ENCODE measurements at places on chromosomes 5 and 9.

- DNase-seq, result no peak
Observed at GRCh38 chr5:155268770-155269425, 255.3 kb downstream of the KIF4B start.

DNA sequence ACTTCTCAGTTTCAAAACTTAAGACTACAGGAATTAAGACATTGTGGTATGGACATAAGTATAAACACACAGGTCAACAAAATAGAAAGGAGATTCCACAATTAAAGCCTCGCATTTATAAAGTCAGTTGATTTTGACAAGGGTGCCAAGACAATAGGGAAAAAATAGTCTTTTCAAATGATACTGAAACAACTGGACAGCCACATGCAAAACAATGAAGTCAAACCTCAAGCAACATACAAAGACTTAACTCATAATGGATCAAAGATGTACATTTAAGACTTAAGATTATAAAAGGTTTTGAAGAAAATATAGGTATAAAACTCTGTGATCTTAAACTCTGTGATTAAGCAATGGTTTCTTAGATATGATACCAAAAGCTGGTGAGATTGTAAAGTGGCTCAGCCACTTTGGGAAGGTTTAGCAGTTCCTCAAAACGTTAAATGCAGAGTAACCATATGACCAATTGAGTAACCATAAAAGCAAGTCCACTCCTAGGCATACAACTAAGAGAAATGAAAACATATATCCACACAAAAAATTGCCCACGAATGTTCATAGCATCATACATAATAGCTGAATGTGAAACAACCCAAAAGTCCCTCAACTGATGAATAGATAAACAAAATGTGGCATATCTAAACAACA, 22.0 kb downstream of the HINT1 start:
- DNase-seq, result no peak

- DNase-seq, result no peak
Observed at GRCh38 chr5:67774267-67774552, 441.3 kb upstream of the PIK3R1 start.

- no peak for DNase-seq
Observed at GRCh38 chr9:13719446-13719845, 440.0 kb upstream of the MPDZ start.

- DNase-seq, result no peak
Observed at GRCh38 chr5:133347039-133347438, 265.3 kb downstream of the FSTL4 start.

- peak; percentile 33 for DNase-seq
Observed at GRCh38 chr9:34654323-34655051, 2.5 kb downstream of the IL11RA start.

- no peak for DNase-seq
Observed at GRCh38 chr5:113663879-113664541, 150.5 kb downstream of the YTHDC2 start.

DNA sequence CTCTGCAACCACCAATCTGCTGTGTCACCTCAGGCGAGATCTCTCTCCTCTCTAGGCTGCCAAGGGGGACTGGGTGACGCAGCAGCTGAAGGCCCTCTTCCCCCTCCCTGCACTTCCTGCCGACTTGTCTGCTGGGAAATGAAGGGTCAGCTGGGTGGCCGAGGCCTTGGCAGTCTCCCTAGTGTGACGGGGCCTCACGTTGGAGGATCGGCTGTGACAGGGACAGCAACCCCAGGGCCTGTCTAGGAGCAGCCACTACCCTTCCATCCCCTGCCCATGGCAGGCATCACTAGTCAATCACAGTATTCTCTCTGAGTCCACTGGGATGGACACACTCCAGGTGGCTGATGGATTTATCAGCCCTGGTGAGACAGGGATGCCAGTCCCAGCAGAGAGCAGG, 107.3 kb upstream of the SARDH start:
- no peak for DNase-seq

DNA sequence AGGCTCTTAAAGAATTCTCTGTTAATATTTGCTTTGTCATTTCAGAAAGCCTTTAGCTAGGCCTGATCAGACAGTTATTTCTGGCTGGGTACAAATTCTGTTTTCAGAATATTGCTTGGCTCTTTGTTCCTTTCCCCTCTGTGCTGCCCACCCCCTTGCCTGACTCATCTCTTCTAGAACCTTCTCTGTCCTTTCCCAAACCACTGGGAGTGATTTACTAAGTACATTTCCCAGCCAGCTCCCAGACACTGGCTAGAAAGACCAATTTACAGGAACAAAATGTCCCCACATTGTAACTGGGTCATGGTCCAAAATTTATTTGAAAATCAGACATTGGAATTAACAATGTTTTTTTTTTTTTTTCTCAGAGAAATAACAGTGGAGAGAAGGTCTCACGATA, 133.1 kb upstream of the MAP1B start:
- DNase-seq, result no peak

DNA sequence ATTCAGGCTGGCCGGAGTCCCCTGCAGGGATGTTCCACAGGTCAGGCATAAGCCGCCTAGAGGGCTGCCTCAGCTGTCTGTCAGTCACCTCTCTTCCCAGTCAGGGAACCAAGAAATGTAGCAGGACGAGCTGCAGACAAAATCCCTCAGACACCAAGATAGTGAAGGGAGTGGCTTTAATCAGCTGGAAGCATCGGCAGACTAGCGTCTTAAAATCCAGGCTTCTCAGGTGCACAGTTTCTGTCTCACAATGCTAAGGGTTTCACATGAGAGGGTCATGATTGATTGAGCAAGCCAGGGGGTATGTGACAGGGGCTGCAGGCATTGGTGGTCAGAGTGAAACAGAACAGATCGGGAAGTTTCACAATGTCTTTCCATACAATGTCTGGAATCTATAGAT, 247.2 kb downstream of the CDH10 start:
- DNase-seq, result no peak

GRCh38 chr5:15943487-15943886, 236.1 kb downstream of the MARCHF11 start:
- DNase-seq, result no peak

DNA sequence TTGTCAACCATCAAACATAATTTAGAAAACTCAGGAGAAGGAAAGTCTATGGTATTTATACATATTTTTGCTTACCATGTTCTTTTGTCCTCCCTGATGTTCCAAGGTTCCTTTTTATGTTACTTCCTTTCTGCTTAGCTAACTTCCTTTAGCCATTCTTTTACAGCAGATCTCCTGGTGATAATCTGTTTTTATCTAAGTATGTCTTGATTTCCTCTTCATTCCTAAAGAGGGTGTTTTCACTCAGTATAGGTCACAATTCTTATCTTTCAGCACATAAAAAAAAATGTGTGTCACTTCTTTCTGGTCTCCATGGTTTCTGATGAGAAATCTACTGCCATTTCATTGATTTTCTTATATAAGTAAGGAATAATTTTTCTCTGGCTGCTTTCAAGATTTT, 384.4 kb upstream of the PDE4D start:
- no peak for DNase-seq

GRCh38 chr5:14242871-14243383, 99.8 kb downstream of the TRIO start:
- DNase-seq, result no peak

DNA sequence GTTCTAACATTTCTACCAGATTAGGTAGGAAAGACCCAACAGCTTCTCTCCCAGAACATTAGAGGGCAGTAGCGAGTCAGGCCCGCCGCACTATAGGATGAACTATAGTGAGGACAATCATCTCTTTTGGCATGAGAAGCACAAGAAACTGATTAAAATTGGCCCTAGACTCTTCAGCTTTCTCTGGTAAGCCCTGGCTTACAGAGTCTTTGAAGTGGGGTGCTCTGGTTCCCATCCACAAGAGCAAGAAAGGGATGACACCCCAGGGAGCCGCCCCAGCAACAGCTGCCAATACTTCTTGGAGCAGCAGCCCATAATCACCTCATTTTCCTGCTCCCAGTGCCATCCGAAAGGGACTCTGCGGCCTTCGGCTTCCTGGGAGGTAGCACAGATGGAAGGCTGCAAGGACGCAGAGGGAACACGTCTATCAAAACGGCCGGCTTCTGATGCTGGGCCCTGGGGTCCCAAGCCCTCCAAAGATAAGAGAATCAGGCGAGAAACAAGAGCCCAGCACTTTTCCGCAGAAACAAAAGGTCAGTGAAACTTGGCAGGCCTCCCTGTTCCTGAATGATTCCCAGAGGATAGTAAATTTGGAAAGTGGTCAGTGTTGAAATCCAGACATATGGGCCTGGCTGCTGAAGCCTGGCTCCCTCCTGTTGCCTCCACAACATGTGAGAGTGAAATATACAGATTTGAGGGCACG, 69.3 kb downstream of the HSD17B3 start:
- DNase-seq, result no peak

DNA sequence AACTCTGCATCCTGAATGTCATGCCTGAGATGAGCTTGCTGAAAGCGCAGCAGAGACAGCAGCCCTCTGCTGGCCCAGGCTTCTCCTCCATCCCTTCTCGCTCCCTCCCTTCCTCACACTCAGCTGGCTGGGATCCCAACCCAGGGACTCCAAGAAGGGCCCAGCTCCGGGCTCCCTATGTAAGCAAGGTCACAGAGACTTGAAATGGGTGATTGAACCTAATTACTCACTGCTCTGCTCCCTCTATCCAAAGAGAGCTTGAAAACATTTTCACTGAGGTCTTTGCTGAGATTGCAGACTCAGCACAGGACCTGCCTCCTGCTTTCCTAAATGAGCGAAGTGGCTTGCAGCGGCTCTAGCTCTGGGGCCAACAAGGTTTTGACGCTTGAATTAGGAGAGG, 42.8 kb downstream of the RAPGEF1 start:
- peak; percentile 40 for DNase-seq

DNA sequence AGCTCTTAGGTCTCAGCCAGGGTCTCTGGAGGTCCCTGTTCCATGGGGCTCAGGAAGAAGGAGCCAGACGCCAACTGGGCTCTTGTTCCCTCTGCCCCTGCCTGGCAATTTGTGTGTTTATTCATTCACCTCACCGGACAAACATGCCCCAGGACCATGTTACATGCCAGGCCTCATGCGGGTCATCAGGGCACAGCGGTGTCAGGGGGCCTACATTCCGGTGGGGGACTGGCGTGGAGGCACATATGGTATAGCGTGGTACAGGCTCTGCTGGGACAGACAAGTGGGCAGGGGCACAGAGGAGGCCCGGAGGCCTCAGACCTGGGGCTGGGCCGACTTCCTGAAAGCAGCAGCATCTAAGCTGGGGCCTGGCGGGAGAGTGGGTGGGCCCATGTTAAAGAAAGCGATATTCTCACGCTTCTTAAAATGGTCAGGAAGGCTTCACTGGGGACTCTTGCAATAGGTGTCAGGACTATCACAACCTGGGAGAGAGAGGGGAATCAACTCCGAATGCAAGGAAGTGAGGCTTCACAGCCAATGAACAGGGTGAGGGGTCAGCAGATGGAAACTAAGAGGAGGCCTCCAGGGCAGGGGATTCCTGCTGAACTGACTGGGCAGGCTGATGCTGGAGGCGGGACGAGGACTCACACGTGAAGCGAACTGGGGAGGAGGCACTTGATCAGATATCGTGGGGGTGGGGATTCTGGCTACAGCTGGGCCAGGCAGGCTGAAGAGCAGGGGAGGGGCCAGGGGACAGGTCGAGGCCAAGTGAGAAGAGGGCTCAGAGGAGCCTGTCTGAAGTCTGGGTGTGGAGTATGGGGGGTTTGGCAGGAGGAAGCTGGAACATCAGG, 41.9 kb downstream of the NCS1 start:
- DNase-seq, result no peak

- DNase-seq, result no peak
Observed at GRCh38 chr5:135487839-135488514, 35.8 kb upstream of the TIFAB start.

- DNase-seq, result no peak
Observed at GRCh38 chr5:122295138-122295537, 16.9 kb upstream of the SNCAIP start.

DNA sequence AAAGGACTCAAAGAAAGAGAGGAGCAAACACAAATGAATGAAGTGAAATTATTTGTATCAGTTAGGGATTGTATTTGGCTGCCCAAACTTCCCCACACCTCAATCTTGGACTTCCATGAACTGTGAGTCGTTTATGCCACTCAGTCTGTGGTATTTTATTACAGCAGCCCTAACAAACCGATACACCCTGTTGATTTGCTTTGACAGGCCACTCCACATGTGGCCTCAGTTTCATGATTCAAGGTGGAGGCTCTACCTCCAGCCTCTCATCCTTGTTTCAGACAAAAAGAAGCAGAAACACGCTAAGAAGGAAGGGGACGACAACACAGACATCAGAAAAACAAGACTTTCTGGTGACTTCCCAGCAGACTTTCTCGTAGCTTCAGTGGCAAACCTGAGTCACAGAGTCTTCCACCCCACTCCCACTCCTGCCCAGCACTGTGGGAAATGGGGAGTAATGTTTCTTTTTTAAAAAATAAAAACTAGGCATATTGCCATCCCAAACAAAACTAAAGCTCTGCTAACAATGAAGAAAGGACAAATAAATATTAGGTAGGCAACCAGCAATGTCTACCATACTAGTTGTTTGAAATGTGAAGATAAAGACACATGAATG, 52.2 kb upstream of the ABCA1 start:
- DNase-seq, result no peak

DNA sequence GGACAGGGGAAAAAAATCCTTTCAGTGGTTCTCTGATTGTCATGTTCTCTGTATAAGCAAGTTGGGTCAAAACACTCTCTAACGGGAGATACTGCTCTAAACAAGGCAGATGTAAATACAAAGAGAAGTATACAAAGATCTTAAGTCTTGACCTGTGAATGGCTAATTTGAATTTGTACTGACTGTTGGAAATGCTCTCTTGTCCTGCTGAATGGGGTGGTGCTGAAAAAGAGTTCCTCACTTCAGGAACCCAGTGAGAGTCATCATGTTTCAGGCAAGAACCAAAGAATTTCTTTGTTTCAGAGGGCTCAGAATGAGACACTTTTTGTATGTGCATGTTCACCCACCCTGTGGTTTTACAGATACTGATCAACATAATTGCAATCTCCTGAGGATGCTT, 461.0 kb downstream of the NR2F1-AS1 start:
- DNase-seq, result no peak

GRCh38 chr9:131111854-131112311, 13.5 kb upstream of the NUP214 start:
- no peak for DNase-seq

- no peak for DNase-seq
Observed at GRCh38 chr5:24363789-24364481, 280.8 kb downstream of the CDH10 start.

- DNase-seq, result no peak
Observed at GRCh38 chr5:114243972-114244317, 117.9 kb upstream of the KCNN2 start.

All from astrocyte of the cerebellum (primary cell).